ENCODE measurements at places on chromosomes 1 and 21.
A peak's percentile ranks its signal among the peaks of the same experiment; 100 is the strongest.

- peak; percentile 22 for DNase-seq
Measured at GRCh38 chr1:112674986-112675727, 698 bp downstream of the MOV10 start.

DNA sequence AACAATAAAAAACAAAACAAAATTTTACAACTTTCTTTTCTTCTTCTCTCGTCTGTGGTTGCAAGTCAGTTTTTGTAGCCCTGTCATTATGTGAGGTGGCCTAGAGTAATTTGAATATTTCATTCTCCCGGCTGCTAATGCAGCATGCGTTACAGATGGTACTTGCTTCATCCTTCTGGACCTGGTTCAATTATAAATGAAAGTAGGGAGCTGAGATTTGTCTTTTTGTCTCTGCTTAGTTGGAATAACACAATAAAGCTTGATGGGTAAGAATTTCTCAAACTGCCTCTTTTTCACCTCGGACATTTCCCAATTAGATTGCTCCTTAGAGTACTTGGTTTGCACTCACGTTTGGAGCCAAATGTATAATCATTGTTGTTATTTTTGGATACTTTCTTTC lies 201.6 kb downstream of the PBX1 start:
- DNase-seq, result no peak

DNA sequence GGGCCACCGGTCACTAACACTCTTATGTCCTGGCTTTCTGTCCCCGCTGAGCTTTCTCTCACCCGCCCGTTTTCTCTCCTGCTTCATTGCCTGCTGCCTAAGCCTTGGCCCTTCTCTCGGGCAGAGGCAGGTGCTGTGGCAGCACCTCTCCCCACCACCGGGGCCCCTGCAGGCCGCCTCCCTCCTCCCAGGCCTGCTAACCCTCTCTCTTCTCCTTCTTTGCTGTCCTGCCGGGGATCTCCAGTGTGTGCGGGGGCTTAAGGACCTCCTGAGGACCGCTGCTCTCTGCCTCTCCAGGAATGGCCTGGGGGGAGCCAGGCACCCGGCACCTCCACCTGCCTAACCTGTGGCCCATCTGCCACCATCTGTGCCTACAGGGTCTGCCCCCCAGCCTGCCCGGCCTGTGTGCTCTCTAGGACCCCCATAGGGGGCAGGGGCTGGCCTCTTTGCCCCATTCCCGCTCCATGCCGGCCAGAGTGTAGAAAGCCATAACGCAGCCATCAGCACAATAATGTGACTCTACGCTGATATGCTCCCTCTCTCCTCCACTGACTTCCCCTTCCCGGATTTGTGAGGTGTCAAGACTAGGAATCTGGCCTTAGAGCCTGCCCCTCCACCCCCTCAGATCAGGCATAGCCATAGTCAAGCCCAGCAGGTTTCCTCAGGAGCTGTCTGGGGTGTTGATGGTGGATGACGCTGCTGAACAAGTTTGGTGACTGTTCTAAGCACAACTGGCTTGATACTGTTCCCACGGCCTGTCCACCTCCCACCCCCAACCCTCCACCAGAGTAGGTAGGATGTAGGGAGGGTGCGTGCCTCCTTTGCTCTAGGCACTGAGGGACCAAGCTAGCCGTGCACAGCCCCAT lies 6.1 kb upstream of the SFN start:
- DNase-seq, result no peak

DNA sequence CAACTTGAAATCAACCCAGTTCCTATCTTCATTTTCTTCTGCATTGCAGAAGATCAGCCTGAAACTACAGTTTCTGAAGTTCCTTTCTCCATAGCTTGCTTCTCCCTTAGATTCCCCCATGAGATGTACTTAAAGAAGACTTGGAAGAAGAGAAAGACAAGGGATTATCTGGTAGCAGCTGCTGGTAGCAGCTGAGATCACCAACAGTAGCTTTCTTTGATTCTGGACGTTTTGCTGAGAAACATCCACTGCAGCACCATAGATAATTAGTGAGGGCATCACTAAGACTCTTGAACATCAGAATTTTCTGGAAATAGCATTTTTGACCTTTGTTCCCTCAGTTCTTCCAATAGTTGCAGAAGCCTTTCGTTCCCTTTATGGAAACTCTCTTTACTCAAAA lies 465 bp upstream of the CFHR3 start:
- no peak for DNase-seq

DNA sequence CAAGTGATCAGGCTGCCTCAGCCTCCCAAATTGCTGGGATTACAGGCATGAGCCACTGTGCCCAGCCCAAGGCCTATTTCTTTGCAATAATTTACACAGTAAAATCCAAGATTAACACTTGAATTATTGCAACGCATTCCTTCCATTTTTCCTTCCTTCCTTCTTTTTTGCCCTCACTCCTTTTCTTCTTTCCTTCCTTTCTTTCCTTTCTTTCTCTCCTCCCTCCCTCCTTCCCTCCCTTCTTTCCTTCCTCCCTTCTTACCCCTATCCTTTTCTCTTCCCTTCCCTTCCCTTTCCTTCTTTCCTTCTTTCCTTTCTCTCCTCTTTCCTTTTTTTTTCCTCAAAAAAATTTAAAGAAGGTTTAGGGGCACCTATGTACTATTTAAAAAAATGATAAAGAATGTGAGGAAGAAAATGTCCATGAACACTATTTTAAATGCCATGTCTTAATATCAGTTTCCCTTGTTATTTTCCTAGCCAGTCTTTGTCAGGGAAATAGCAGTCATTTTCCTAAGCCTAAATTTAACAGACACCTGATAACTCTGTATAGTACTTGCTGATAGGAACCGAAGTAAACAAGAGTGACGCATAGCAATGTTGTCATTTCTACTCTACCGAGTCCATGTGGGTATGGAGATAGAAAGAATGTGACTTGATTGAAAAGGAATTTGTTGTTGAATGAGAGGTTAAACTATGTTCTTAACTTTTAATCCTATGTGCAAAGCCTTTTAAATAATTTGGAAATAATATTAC lies 79.8 kb upstream of the HMCN1 start:
- DNase-seq, result peak; percentile 79

DNA sequence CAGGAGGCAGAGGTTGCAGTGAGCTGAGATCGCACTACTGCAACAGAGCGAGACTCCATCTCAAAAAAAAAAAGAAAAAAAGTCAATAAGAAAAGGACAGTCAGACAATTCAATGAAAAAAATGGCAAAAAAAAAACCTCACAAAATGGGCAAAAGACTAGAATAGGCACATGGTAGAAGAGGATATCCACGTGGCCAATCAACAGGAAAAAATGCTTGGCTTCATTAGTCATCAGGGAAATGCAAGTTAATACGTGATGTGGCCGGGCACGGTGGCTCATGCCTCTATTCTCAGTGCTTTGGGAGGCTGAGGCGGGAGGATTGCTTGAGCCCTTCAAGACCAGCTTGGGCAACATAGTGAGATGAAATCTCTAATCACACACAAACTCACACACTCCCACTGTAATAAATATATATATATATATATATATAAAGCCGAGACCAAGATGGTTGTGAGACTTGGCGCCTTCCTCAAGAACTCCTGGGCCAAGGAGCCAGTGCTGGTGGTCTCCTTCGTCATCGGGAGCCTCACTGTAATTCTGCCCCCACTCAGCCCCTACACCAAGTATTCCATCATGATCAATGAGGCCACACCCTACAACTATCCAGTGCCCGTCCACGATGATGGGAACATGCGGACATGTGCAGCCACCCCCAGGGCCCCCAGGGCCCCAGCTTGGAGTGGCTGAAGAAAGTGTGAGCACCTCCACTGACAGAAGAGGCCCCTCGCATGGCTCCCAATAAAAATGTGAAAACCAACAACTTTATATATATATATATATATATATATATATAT lies 22.9 kb upstream of the LEFTY2 start:
- no peak for DNase-seq

- no peak for DNase-seq
Measured at GRCh38 chr21:31340942-31341487, 3.0 kb downstream of the TIAM1 start.

DNA sequence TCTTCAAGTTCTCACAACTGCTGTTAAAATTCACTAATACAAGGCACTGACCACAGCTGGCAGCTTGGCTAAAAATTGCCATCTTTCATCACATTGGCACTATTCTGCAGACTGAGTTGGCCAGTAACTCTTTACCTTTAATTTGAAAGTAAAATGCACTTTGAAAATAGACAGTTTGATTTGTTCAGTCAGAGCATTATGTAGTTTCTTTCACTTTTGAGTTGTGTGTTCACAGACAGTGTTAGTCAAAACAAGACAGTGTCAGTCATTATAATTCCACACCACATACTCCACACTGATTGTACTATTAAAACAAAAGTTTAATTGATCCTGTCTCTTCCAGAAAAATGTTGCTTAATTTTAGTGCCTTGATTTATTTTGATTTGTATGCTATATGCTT lies 160.7 kb downstream of the SDCCAG8 start:
- no peak for DNase-seq

DNA sequence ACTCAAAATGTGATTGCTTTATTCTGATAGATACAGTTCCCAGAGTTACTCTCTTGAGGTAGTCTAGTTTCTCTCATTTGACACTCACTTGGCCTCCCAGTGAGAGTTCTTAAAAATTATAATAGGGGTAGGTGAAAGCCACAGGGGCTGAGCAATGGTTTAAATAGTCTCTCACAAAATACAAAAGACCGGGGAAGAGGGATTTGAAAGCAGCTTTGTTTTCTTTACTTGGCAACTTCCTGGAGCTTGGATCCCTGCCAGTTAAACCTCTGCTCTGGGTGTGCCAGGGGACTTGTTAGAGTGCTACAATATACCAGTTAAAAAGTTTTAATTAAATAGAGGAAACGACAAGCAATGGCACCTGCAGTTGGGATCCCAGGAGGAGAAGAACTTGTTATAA lies 31.7 kb downstream of the OR13G1 start:
- DNase-seq, result no peak

GRCh38 chr1:6349254-6349943 lies 44.2 kb downstream of the ACOT7 start:
- no peak for DNase-seq

DNA sequence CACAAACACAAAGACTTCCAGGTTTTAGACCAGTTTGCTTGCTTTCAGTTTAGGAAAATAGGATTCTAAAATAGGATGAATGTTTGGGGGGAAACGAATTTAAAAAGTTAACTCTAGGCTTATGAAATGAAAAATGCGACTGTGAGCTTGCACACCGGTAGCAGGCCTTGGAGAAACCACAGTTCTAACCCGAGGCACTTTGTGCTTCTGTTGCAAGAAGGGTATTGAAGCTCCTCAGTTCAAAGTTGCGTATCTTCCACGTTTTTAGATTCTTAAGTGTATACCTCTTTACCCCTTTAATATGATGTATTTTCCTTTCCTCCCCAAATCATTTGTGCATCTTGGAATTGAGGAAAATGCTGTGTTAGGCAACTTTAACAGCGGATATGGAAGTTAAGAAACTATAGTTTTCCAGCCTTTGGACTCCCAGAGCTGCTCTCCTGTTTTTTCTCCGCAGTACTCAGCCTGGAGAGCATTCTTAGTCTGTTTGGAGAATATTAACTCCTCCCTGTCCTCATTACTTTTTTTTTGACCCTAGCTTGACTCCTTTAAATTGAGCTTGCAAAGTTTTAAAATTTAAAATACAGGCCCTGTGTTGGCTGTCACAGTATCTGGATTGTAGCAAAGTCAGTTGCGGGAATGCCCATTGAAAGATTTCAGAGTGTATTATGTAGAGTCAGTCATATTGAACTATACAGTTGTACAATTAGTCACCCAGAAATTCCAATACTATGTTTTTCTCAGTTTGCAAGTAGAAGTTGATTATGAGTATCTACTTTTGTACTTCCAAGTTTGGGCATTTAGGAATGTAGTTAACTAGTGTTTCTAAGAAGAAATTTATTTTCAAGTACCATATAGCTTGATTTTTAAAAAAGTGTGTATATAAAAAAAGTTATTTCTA lies 2.6 kb downstream of the MRPS6 start:
- DNase-seq, result no peak

Measured in fibroblast of pulmonary artery (primary cell).